Epithelial cell of prostate (primary cell): ENCODE measurements at places on chromosomes 5 and 9.
A peak's percentile ranks its signal among the peaks of the same experiment; 100 is the strongest.

DNA sequence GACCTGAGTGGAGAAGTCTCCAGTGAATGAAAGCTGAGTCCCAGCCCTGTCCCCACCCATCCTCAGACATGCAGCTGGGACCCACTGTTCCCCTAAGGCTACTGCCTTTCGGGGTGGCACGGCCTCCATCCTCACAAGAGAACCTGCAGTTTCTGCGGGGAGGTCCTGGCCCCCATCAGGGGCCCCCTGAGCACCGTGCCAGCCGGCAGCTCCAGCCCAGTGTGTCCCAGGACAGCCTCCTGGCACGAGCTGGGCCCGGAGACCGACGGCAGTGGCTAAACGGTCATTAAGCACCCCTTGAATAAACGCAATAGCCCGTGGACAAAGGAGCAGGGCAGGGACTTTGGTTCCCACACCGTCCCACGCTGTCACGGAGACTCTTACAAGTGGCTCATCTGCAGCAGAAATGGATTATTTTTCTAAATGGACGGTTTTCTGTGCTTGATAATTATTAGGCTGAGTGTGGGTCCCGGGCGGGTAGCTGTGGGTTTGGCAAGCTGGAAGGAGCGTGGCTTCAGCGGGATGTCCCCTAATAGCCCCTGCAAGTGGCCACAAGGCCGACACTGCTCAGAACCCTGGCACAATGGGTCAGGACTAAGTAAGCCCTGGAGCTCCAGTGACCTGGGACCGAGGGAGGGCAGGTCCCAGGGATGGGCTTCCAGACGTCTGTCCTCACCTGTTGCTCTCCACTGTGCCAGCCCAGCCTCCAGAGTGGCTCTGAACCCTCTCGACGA lies 17.4 kb downstream of the FAM78A start:
- no peak for DNase-seq

- no peak for DNase-seq
These were observed 14.5 kb downstream of the PHAX start for GRCh38 chr5:126615286-126615685.

DNA sequence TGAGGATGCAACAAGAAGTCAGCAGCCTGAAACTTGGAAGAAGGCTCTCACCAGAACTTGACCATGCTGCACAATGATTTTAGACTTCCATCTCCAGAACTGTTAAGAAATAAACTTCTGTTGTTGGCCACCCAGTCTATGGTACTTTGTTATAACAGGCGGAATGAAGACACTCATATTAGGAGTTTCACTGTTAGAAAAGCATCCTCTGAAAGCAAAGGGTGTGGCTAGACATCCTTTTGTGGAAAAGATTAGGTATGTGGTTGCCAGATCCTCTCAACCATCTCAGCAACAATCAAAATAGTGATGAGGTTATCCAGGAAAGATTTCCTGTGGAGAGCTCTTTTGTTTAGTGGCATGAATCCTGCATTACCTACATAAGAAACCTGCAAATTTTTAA lies 20.7 kb downstream of the ITGA2 start:
- no peak for DNase-seq

DNA sequence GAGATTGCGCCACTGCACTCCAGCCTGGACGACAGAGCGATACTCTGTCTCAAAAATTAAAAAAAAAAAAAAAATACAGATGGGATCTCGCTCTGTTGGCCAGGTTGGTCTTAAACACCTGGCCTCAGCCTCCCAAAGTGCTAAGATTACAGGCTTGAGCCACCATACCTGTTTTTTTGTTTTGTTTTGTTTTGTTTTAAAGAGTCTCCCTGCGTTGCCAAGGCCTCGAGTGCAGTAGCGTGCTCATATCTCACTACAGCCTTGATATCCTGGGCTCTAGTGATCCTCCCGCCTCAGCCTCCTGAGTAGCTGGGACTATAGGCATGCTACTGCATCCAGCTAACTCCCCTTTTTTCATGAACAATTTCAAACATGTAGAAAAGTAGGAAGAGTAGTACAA lies 7.2 kb downstream of the ATP6V0E1 start:
- no peak for DNase-seq

GRCh38 chr5:132378580-132378979 lies 9.1 kb downstream of the SLC22A5 start:
- peak; percentile 48 for DNase-seq

GRCh38 chr9:128362774-128363173 lies 8.4 kb upstream of the URM1 start:
- no peak for DNase-seq

GRCh38 chr9:136318111-136318775 lies 9.1 kb upstream of the GPSM1 start:
- DNase-seq, result no peak

DNA sequence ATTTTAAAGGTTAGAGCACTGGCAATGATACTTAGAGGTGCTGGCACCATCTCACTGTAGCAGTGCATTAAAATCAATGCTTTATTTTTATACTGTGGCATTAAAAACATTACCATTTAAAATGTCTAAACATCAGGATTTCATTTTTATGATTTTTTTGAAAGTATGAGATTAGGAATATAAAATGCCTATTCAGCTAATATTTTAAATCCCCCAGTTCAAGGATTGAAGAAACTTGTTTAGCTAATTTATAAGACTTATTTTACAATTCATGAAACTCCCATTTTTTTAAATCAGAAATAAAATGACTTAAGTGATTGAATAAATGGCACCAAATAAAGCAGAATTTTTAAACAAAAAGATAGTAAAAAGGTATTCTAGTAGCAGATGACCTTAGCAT lies 625.6 kb downstream of the RAB3C start:
- no peak for DNase-seq

GRCh38 chr9:111066468-111066867 lies 28.2 kb upstream of the LPAR1 start:
- DNase-seq, result no peak

GRCh38 chr9:105702207-105702606 lies 7.9 kb downstream of the TMEM38B start:
- DNase-seq, result no peak
